GM04504 (cell line): ENCODE measurements at places on chromosomes 1 and 21.

GRCh38 chr1:236904892-236905741 is 99.1 kb downstream of the MT1HL1 start:
- peak; percentile 55 for DNase-seq

DNA sequence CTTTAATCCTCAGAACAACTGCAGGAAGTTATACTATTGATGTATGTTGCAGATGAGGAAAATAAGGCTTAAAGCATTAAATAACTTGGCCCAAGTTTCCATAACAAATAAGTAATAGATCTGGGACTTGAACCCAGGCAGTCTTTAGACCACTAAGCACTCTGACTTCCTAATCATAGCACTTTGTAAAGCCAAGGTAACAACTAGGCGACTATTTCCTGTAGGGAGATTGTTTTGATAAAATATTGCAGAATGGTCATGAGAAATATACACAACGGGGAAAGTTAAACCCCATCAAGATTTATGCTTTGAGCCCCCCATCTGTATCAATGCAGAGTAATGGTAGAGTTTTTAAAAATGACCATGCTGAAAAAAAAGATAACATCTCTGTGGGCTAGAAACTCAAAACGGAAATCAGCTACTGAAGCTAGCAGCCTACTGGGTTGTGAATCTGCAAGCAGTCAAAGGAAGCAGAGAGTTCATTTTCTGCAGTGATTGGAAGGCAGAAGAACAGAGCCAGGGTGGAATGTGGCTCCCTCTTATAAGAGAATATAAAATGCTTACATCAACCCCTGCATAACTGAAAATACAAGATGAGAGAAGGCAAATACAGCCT is 111.2 kb upstream of the OLIG2 start:
- DNase-seq, result no peak

DNA sequence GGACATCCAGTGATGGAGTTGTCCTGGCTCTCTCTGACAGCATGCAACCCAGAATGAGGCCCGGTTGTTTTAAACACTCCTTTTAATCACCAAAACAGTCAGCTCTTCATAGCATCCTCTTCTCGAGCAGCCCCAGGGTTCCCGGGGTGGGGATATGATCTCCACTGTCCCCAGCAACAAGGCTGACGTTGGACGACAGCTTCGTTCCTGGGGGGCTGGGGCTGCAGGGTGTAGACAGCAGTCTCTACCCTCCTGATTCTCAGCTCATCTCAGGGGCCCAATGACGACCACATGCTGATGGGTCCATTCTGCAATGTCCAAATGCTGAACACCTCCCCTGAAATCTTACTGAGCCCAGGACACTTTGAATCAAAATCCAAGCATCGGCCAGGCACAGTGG is 27.0 kb downstream of the TRIM11 start:
- DNase-seq, result no peak

DNA sequence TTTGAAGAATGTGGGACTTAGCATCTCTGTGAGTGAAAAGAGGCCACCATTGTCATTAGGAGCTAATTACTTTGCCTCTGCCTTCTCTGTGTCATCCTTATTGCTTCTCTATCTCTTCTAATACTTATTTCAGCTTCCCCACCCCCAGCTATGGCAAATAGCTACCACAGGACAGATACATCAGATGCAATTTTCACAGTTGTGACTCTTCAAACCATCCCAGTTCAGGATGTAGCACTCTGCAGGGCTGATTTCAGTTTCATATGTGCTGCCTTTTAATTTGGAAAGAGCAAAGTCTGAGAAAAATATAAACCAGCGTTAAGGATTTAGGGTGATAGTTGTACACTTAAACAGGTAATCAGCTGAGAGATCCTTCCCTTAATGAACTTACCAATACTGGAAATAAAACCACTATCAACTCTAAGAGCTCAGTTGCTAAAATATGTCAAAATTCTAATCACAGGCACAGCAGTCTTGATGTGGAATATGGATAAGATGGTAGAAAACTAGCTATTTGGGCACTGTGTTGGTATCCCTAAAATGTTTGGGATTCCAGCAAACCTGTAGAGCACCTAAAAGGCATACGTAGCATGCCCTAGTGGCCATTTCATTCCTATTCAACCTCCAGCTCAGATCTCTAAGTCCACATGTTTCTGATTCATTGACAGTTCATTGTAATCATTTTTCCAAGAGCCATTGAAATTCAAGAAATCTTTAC is 148.4 kb downstream of the SYT2 start:
- DNase-seq, result no peak

DNA sequence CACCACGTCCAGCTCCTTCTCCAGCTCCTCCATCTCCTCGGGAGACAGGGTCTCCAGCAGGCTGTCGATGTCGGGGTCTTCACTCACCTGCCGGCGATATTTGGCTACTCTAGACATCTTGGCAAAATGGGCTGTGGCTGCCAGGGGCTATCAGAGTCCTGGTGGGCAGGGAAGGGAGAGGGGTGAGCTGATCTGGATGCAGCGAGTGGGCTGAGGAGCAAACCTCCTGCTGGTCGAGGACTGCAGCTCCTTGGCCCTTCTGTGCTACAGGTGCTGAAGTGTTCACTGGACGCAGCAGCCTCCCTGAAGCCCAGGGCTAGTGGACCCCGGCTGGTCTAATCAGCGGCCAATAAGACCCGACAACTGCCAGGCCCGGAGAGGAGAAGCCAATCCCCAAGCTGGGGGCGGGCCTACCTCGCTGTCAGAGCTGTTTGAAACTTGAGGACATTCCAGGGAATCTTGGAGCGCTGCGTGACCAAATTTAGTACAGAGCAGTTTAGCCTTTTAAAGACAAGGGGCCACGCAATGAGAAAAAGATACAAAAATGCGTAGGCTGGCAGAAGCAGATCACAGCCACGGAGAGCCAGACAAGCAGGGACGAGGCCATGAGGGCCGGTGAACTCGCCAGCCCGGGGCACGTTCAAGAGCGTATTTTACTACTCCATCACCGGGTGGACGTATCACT is at the start of gene LMOD1:
Gene LMOD1, minus strand, starts transcription at position 325 of the 685 bp plus-strand sequence. Its CDS starts 208 bp downstream, at position 117.
- DNase-seq, result peak; percentile 84

- no peak for DNase-seq
These were observed 43.2 kb downstream of the ECE1 start for GRCh38 chr1:21246905-21247642.

DNA sequence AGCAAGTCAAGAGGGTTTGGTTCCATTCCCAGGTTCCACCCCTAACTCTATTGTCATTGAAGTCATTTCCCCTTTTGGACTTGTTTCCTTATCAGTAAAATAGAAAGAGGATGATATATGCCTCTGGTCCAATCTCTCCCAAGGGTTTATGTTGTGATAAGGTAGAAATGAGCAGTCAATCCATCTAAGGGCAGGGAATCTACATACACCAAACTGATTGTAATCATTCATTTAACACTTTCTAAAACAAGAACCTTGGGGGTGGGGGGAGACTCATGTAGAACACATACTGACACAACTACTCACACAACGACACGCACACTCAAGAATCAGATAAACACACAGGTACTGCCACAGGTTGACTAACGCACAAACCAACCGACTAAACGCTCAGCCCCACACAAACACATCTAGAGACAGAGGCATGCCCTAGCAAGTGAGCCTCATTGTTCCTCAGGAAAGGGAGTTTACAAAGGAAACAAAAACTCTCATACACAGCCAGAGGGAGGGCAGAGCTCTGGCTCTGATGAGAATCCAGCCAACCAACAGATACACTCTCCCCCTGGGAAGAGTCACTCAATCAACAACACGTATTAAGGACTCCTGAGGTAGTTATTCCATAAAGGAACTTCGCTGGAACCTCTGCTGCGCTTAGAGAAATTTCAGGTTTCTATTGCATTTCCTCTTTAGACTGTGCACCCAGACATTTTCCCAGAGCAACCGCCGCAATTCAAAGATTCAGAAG is 1.0 kb downstream of the F11R start:
- DNase-seq, result no peak

GRCh38 chr1:166903232-166903631 is 27.2 kb upstream of the TADA1 start:
- DNase-seq, result no peak

DNA sequence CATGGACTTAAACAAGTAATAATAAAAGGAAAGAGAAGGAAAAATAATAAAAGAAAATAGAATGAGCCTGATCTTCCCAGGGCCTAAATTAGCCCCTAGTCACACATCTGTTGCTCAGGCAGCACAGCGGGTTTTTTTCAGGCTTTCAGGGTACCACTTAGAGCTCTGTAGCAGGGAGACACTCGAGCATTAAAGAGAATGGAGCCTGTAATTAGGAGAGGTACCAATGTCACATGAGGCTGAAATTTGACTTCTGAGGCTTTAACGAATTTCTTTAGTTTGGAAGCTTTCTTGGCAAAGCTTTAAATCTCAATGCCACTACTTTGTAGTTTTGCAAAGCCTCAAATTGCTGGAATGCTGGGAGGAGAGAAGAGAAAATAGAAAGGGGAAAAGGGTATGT is 116.3 kb downstream of the AK5 start:
- DNase-seq, result no peak

- DNase-seq, result peak; percentile 90
These were observed 80.3 kb downstream of the TTC3 start for GRCh38 chr21:37153196-37153934.

DNA sequence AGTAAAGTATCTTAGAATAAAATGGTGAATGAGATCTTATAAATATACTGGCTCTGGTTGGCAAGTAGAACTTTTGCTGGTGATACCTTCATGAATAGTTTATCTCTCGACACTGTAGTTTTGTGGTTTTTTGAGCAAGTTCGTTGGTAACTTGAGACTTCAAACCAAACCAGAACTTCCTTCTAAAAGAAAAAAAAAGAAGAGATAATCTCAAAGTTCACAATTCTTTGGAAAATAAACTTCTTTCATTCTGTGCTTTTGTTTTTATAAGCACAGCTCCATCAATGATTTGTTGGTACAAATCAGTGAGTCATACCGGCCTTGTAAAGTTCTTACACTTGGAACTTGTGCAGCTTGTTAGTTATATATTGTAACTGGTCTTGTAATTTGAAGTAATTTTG is 2.3 kb downstream of the HIPK1 start:
- DNase-seq, result no peak

- DNase-seq, result peak; percentile 58
These were observed 54.1 kb downstream of the NPHP4 start for GRCh38 chr1:5938101-5938646.

GRCh38 chr1:222284466-222284865 is 263.4 kb downstream of the HHIPL2 start:
- no peak for DNase-seq

GRCh38 chr1:27383661-27384060 is 528 bp upstream of the CD164L2 start:
- no peak for DNase-seq

DNA sequence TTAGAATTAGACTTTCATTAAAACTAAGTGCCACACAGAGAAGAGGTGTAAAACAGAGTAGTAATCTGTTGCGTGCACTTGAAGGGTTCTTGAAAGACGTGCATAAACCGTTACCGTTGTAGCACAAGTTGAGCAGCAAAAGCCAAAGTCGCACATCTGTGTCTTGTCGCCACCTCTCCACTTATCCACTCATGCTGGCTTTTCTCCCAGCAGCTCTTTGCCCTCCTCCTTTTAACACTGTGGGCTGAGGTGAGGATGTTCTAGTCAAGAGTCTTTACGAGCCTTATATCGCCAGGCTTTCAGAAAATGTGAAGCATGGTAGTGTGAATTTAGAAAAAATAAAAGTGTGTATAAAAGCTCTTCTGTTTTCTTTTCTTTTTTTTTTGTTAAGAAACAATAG is 48.0 kb downstream of the NR5A2 start:
- no peak for DNase-seq

- DNase-seq, result no peak
These were observed 6.2 kb upstream of the PADI4 start for GRCh38 chr1:17301767-17302166.

- no peak for DNase-seq
These were observed 170.4 kb downstream of the CLIC6 start for GRCh38 chr21:34838956-34839820.

DNA sequence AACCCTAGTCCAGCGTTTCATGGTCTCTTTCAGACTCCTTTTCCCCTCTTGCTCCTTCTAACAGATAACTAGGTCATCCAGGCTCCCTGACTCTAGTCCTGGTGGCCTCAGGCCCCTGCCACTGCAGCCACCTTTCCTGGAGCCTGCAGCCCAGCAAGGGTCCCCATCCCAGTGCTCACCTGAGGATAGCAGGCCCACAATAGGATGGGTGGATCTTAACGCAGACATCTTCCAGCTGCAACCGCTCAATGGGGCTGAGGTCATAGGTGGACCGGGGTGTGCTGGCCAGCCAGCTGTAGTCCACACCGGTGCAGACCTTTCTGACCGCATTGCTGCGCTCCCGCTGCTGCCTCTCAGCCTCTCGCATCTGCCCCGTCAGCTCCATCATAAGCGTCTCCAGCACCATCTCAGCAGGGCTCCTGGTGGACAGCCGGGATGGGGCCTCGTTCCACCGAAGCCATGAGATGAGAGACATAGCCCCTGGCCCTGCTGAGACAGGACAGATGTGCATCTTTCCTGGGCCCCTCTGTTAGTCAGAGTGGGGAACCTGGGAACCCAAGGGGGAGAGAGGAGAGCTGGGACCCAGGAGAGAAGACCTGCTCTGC is 10.9 kb downstream of the RD3 start:
- DNase-seq, result no peak

DNA sequence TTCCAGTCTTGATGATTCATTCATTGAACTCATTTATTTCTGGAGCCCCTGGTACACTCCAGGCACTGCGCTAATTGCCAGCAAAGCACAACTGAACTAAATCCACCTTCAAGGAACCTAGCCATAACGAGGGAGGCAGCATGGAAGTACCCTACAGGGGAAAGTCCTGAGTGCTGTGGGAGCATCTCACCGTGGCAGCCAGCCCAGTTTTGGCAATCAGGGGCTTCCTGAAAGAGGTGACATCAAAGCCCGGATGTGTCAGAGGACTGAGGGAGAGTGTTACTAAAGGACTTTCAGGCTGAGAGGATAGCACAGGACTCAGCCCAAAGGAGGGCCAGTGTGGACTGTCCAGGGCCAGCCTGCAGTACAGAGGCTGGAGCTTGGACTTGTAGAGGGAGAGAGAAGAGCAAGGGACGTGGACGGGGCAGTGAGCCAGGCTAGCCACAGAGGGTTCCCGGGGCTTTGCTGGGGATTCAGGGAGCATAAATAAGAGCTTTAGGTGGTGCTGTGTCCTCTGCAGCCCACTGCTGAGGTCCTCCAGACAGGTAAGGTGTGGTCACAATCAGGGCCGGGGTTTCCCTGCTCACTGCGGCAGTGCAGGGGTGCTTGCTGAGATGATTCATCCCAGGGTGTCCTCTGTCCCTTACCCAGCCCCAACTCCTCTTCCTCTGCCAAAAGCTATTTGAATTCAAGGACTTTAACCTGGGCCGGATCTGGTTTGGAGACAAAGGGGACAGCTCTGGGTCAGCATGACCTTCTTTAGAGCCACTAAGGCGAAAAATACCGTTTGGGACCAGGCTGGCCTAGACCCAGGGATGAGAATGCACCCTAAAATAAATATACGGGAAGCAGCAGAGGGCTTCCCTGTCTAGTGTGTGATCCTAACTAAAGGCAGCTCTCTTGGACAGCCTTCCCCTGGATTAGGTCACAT is 128.3 kb downstream of the EDEM3 start:
- DNase-seq, result no peak

DNA sequence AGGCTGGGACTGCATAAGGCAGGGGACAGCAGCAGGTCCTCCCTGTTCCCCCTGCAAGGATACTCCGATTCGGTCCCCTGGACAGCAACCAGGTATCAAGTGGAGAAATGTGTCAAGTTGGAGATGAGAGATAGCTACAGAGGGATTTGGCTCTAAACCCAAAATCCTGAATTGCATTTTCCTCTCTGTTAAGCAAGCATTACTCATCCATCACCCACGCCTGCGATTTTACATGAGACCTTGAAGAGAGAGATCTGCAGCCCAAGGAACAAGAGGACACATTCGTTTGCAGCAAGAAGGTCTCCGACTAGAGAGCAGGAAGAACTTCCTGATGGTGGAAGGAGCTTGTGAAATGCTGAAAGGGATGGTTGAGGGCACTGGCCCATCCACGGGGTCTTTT is 21.9 kb downstream of the SYT2 start:
- no peak for DNase-seq
